Activated CD8-positive, alpha-beta T cell treated with anti-CD3 and anti-CD28 coated beads, Interleukin-2, amount 10 ng/mL, durations not matched to agents 7 days and 5 days (primary cell): ENCODE measurements at places on chromosomes 3 and 15. TPM values are rescaled to one million over a fixed set of nuclear protein-coding genes. Genes with fewer than 3 reads are reported as not detected.

- DNase-seq = no peak
Measured at GRCh38 chr3:155244699-155245098, 48.8 kb downstream of the STRIT1 start.

- no peak for DNase-seq
Measured at GRCh38 chr3:169034401-169034800, 629.1 kb downstream of the MECOM start.

- no peak for DNase-seq
Measured at GRCh38 chr3:2078821-2079220, 19.8 kb upstream of the CNTN4 start.

DNA sequence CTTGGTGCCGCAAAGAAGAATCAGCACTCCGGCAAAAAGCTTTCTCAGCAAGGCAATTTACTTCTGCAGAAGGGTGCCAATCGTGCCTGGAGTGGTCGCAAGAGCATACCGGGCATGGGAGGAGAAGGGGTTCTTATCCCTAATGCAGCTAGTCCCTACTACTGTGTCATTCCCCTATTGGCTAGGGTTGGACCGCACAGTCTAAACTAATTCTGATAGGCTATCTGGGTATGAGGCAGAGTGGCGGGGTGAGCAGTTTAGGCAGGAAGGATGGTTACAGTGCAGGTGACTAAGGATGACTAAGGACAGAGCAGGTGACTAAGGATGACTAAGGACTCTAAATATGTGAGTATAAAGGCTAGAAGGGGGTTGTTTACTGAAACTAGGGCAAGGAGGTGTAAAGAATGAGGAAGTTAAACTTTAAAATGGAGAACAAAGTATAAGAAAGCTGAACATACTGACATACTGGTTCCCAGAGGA, 52.9 kb downstream of the PGBD4 start:
- DNase-seq = no peak

DNA sequence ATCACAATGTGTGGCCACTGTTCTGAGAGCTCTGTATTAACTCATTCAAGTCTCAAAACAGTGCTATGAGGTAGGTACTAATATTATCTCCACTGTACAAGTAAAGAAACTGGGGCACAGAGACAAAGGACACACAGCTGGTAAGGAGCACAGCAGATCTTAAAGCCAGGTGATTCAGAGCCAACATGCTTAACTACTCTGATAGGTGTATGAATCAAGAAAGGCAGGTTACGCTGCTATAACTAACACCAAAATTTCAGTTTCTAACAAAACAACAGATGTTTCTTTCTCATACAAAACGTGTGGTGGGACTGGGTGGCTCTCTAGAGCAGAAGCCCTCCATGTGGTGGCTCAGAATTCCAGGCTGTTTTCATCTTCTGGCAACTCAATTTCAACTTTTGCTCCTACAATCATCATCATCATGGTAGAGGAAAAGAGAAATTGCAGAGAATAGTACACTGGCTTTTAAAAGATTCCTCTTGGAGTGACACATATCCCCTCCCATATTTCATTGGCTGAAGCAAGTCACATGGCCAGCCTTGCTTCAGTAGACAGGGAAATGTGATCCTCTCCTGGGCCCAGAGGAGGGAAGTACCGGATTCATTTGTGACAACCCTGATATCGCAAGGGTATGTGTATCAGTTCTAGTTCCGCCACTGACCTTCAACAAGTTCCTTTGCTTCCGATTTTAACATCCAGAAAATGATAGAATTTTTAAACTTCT, 126.2 kb upstream of the PTX3 start:
- DNase-seq = no peak

ABHD10 gene
- total RNA-seq = 43.7 TPM

INKA1 gene
- 1.3 TPM for total RNA-seq

DIPK2A gene
- total RNA-seq = 23.8 TPM
